ENCODE measurements at places on chromosomes 4 and X.

- no peak for DNase-seq
Observed at GRCh38 chrX:6550999-6551398, 16.1 kb upstream of the VCX3A start.

DNA sequence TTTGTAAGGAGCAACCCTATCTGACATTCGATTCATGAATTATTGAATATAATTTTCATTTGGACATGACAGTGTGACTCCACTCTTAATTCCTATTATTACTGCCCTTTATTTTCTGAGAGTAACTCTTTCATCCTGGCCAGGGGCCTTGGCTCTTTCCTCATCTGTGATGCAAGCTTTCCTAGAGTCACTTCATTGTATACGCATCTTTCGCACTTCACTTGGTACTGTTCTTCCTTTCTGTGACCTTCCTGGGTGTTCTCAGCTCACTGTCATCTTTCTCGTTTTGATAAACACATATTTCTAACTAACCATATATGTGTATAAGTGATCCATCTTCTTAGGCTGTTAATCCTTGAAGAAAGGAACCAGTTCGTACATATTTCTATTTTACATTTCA, 160.3 kb downstream of the PDGFC start:
- no peak for DNase-seq

DNA sequence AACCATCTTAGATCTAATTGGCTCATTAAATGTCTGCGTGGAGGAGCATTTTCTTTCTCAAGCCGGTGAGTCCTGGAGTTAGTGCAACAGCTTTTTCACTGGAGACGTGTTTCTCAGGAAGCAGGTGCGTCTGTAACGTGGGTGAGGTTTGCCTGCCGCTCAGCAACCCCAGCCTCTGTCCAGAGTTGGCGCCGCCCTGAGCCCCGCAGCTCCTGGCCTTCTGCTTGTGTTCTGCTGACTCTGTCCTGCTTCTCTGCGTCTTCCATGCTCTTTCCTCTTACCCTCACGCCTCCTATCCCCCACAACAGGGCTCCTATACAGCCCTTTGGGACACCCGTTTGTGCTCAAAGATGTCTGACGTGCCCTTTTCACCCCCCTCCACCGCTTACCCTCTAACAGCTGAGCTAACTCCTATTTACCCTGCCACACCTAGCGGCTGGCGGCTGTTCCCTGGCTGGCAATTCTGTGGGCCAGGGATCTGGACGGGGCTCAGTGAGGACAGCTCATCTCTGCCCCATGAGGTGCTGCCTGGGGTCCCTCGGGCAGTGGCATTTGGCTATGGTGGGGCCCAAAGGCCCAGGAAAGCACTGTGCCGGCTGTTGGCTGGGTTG, 18.8 kb downstream of the DOK7 start:
- no peak for DNase-seq

DNA sequence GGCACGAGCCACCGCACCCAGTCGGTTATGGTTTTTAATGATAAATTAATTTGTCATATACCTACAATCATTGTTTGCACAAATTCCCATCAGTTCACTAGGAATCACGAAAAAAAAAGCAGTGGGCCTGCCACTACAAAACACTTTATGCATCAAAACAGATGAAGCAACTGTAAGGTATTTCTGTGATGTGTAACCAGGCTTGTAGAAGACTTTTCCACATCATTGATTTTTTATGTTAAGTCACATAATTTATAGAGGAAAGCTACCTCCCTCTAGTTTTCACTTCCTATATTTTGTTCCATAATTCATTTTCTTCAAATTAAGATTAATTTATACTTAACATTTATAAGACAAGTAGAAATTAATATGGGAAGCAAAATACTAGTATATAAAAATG, 6.7 kb upstream of the FAM200B start:
- DNase-seq = no peak

GRCh38 chrX:9890681-9891091, 76.5 kb upstream of the CLDN34 start:
- DNase-seq = no peak

DNA sequence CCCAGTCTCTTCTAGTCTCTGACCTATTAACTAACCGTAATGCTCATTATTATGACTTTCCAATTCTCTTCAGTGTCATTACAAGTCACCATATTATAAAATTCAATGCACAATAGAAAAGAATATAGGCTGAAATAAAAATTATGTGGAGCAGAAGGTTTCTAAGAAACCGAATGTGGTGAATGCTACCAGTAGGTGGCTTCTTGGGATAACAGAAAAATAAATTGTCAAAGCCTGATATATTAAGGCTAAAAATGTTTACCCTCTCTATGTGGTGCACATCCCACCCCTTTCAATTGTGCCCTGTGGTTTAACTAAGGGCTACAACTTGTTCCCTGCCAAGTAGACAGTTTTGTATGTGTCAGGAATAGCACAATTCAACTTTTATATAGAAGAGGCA, 624.6 kb upstream of the TECRL start:
- no peak for DNase-seq

Data from AG04450 (cell line).